ENCODE measurements at places on chromosomes 7 and 10.

- no peak for DNase-seq
Measured at GRCh38 chr10:96548589-96548988, 34.9 kb upstream of the TLL2 start.

DNA sequence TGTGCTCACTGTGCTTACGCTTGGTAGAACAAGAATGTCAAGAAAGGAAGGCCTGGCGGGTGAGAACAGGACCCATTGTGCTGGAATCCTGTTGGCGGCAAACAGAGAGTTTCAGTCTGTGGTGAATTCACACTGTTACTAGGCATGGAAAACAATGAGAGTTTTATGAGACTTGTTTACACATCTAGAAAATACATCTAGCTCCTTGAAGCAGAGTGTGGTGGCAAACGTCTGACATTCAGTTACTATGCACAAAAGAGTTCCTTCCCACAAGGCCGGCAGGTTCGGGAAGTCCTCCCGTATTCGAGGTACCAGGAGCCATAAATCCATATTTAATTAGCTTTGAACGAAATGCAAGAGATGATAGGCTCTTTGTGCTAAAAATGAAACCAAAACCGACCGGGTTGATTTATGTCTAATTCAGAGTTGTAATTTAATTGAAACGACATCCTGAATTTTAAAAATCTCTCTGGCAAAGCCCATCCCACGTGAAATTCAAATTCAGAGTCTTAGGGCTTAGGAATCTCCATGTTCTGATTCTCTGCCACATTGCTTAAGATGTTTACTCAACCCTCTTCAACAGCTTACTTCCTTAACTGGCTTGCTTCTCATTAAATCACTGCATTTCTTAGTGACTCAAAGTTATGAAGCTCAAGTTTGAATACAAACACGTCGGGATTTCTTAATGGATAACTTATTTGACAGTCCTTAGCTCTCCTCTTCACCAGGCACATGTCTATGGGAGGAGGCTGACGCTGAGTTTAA lies 299.9 kb upstream of the PITRM1 start:
- peak; percentile 32 for DNase-seq

- no peak for DNase-seq
Measured at GRCh38 chr7:25596443-25596842, 368.2 kb upstream of the NPVF start.

DNA sequence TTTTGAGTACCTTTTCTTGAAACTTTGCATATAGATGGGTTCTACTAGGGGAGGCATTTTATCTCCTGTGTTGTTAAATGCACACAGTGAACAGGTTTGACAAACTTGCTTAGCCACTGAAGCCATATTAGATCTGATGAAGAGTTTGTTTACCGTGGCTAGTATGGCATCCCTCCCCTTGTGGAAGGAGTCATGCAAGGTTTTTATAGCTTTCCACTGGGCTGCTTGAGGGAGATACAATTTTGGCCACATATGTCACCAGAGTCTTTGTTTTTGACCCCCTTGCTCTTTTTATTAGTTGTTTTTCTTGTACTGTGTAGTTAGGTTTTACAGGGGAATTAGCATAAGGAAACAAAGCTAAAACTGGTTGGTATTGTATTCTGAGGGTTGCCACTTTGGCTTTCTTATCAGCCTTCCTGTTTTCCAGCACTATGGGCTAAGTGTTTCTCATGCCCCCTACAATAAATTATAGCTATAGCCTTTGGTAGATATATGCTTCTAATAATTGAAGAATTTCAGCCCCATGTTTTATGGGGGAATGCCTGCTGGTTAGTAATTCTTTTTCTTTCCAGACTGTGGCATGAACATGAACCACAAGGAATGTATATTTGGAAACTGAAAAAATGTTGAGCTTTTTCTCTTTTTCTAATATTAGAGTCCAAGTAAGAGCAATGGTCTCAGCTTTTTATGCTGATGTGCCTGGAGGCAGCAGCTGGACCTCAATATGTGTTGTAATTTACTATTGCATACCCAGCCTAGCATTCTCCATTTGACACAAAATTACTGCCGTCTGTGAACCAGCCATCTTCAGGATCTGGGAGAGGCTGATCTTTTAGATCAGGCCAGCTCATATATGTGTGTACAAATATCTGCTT lies 18.4 kb upstream of the STEAP2 start:
- no peak for DNase-seq

GRCh38 chr10:124294811-124295770 lies 123.6 kb downstream of the OAT start:
- no peak for DNase-seq

DNA sequence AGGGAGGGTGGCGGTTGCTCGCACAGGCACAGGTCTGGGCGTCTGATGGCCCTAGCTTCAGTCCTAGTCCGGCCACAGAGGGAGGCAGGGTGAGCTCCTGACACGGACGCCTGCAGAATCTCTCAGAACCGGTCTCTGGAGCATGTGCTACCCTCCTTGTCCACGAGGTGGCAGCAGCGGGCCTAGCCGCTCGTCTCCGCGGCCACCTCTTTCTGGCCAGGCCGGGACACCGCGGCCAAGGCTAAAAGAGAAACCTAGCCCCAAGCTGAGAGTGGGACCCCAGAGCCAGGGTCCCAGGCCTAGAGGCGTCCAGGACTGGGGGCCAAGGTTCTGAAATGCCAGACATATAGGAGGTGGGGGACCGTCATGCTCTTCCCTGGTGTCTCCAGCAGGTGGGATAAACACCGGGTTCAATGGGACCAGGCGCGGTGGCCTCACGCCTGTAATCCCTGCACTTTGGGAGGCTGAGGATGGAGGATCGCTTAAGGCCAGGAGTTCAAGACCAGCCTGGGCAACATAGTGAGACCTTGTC lies 3.2 kb upstream of the LAT2 start:
- DNase-seq, result peak; percentile 97

DNA sequence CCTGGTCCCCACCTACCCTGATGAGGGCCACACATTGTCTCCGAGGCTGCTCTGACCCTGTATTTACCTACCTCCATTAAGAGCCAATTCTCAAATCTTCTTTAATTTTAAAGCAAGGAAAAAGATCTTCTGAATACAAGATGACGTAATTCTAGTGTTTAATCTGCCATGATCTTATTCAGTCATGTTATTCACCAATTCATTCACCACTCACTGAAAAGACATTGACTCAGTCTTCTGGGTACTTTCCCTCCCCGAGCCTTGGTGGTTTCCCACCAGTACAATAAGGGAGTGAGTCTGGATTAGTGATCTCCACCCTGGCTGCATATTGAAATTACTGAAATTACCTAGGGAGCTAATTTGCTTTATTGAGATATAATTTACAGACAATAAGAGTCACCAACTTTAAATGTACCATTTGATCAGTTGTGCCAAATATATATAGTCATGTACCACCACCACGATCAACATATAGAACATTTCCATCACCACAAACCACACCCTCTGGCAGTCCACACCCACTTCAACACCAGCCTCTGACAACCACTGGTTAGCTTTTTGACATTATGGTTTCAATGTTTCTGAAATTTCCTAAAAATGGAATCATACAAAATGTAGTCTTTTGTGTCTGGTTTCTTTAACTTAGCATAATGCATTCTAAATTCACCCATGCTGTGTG lies 117.5 kb upstream of the UNC5B start:
- no peak for DNase-seq

DNA sequence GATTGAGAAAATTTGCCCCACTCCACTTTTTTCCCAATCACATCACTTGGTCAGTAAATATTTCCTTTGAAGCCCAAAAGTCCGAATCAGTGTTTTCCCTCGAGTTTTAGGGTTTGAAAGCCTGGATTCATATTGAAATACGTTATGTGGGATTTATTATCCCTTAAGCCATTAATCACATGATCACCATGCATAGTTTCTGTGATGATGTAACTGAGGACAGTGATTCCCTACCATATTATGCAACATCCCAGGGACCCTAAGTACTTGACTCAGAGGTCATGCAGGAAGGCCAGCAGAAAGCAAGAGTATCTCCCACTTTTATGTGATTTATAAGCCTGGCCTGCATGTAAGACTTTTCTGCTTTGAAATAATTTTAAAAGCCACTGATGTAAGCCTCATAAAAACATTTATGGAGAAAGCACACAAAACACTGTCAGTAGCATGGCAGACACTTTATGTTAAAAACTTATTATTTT lies 630.6 kb upstream of the ZWINT start:
- no peak for DNase-seq

DNA sequence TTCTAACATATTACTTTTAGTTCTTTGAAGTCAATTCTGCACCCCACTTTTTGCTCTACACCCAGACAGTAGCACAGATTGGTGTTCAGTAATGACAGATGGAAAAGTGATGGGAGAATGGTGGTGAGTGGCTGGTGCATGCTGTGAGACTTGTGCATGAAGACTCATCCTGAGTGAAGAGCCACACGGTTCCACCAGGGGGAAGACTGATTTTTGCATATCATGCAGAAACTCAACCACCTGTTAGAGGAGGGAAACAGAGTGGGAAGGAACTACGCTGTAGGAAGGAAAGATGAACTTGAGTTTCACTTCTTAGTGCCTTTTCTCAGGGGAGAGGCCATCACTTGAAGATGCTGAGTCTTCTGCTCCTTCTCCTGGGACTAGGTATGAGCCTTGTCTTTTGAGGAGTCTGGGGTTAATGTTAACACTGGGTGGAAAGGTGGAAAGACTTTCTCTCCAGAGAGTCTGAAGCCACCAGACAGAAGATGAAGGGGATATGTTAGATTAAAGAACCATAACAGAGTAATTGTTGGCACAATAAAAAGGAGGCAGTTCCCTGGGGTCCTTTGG lies 9.3 kb upstream of the PRSS1 start:
- DNase-seq, result no peak

DNA sequence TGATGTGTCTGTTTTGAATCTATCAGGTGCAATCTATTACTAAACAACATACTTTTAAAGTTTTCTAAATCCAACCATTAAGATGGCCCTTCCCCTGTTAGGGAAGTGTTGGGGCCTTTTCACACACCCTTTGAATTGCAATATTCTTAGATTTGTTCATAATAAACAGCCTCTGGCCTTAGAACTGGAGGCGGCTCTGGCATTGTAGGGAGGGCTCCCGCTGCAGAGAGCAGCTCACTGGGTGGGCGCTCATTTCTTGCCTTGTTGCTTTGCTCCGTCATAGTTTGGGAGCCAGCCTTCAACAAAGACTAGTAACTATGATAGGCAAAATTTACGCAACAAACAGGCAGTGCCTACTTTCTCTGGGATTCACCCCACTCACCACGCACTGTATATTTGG lies 4.2 kb upstream of the HOXA10 start:
- no peak for DNase-seq

DNA sequence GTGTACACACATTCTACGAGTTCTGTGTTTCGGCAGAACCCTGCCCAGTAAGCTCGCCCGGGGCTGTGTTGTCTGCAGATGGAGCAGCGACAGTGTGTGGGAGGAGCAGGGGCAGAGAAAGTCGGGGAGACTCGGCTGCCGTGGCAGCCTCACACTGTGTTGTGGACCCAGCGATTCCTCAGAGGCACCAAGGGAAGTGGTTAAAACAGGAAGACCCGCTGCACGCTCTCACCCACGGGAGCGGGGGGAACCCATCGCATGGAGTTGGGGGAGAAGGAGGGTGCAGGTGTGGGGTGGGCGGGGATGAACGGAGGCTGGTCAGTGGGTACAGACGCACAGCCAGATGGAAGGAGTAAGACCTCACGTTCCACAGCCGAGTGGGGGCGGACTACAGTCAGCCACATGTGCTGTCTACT lies 250.2 kb downstream of the ELFN1 start:
- no peak for DNase-seq

- peak; percentile 56 for DNase-seq
Measured at GRCh38 chr7:134067164-134067563, 60.0 kb upstream of the LRGUK start.

DNA sequence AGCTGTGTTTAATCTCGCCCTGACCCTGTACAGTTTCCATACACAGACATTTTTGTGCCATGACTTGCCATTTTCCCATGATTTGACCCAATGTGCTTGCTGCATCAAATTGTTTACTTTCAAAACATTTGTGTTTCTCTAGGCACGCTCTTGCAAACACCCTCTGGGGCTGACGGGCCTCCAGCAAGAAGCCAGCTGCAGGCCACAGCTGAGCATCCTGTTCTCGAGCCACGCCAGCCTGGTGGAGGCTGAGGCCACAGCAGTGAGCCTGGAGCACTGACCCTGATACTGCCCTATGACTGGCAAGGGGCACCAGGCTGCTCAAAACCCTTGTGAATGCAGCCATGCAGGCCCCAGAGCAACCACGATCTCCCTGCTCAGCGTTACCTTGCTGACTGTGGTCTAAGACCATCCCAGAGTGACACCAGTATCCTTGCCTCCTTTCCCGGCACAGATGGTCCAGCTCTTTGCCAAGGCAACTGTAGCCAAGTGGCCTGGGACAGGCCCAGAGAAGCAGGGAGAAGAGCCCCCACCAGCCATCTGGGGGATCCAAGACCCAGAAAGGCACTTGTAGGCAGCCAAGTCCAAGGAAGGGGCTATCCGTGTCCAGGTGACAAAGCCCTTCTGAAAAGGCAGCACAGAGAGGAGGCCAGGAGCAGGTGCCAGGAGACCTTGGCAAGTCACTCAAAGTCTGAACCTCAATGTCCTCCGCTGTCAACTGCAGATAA lies 78.5 kb downstream of the OAT start:
- DNase-seq, result no peak

DNA sequence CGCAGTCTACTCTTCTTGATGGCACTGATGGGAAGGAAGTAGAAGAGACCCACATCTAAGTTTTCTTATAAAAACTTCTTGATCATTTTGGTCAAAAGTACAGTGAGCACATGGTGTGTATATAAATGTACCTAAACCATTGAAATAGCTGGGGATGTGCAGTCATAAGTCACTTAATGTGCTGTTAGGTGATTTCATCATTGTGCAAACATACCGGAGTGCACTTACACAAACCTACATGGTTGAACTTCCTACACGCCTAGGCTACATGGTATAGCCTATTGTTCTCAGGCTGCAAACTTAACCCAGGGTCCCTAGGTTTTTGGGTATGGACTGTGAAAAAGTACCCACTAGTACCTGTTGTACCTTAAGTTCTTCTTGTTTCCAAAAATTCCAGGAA lies 123.3 kb upstream of the ZNF438 start:
- DNase-seq, result no peak

GRCh38 chr7:29332042-29332811 lies 137.7 kb downstream of the CHN2 start:
- no peak for DNase-seq

DNA sequence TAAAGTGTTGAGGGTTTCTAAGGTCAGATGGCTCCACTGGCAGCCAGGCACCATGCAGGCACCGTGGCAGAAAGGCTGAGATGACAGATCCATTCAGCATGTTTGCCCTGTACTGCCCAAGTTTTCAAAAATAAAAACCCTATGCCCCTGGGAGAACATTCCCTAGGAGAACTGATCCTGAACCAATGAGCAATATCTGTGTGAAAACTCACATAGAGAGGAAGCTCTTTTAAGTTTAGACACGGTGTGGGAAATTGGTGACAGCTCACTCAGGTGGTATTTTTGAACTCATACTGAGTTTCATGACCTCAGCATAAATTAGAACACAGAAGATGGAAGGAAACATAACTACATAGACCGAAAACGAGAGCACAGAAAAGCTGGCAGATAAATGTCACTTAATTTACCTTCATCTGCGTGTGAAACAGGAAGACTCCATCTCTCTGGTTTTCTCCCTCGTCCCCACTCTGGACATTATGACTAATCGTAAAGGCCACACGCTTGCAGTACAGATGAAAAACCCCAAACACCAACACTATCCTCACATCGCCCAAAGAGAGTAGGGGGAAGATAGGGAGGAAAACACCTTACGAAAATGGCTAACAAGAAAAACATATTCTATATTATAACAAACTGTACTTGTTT lies 127.8 kb downstream of the ICA1 start:
- no peak for DNase-seq
